HT-29 (cell line): ENCODE measurements at places on chromosomes 12 and 14.
A peak's percentile ranks its signal among the peaks of the same experiment; 100 is the strongest.

- DNase-seq = no peak
These were observed 9.1 kb downstream of the PHLDA1 start for GRCh38 chr12:76022506-76022905.

DNA sequence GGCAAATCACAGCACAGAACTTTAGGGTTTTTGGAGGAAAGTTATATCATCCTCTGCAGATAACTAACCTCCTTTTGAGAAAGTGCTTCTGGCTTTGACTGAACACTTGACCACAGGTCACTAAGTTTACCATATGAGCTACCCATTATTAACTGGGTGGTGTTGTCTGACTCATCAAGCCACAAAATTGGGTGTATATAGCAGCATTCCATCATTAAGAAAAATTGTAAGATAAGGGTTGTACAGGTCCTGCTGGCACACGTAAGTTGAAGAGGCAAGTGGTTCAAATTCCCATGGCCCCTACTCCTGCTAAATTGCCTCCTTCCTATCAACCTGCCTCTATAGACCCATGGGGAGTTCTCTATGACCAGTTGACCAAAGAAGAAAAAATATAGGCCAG is 39.5 kb downstream of the L2HGDH start:
- DNase-seq = no peak

DNA sequence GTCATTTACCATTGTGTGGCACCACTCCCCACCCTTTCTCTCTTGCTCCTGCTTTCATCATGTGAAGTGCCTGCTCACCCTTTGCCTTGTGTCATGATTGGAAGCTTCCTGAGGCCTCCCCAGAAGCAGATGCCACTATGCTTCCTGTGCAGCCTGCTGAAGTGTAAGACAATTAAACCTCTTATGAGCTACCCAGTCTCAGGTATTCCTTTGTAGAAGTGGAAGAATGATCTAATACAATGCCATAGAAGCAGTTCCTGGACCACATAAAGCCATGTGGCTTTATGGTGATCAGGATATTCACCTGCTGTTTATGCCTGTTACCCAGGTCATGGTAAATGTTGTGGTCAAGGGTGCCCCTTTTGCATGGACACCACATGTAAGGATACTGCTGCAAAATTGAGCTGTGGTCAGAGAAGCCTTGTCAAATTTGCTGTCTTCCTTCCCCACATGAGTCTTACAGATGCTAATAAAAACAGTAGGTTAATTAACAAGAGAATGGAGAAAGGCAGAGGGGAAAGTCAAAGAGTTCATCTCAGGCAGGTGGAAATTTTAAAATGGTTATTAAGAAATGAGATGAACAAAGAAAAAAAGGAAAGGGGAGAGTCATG is 112.8 kb upstream of the IFNG-AS1 start:
- DNase-seq = no peak

DNA sequence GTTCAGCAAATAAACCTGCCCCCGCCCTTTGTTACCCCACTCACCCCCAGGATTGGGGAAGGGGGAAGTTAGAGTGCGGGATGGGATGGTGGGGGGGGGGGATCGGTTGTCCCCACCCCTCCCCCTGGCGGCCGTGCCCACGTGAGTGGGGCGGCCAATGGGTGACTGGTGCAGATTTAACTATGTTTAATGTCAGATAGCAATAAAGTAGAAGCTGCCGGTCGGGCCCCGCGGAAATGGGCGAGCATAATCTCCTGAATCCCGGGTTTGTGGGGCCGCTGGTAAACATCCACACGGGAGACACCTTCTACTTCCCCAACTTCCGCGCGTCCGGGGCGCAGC is at the start of gene HOXC12:
TSS of gene HOXC12 (plus strand) at position 210 of the 342 bp plus-strand sequence. CDS start at position 237, 27 bp downstream.
- no peak for DNase-seq

GRCh38 chr12:89162589-89163261 is 189.6 kb downstream of the DUSP6 start:
- DNase-seq = no peak

GRCh38 chr14:74417201-74417600 is 8.8 kb downstream of the SYNDIG1L start:
- DNase-seq = no peak

GRCh38 chr12:120554678-120555077 is 20.5 kb downstream of the RNF10 start:
- DNase-seq = no peak

- no peak for DNase-seq
These were observed 317.0 kb upstream of the TMPO start for GRCh38 chr12:98198261-98198982.

DNA sequence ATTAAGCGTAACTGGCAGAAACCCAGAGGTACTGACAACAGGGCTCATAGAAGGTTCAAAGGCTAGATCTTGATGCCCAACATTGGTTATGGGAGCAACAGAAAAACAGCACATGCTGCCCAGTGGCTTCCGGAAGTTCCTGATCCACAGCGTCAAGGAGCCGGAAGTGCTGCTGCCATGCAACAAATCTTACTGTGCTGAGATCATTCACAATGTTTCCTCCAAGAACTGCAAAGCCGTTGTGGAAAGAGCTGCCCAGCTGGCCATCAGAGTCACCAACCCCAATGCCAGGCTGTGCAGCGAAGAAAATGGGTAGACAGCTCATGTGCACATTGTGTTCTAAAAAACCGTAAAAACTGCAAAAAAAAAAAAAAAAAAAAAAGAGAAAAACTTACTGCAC is 192.3 kb downstream of the MON2 start:
- DNase-seq = no peak

GRCh38 chr12:53543539-53543938 is 36.3 kb upstream of the NPFF start:
- DNase-seq = peak; percentile 73

GRCh38 chr12:24246376-24246775 is 296.9 kb upstream of the SOX5 start:
- no peak for DNase-seq

GRCh38 chr14:44914849-44915248 is 46.9 kb downstream of the KLHL28 start:
- DNase-seq = no peak

- DNase-seq = no peak
These were observed 67.2 kb upstream of the HMGA2 start for GRCh38 chr12:65756956-65757511.

DNA sequence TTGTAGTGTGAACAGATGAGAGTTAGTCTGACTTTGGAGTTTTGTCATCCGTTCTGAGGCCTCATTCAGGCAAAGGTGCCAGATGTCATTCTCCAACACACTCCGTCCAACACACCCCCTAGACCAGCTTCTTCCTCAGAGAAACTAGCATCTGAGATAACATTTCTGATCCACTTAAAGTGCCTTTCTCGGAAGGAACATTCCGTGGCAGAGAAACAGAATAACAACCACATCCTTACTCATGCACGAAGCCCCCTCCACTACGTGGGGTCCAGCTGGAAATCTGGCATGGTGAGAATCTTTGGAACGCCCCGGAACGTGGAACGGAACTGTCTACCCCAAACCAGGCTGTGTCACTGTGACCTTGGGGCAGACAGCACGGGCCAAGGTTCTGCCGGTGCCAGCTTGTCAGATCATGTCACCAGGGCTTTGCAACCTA is 17.0 kb upstream of the BCL7A start:
- DNase-seq = no peak

DNA sequence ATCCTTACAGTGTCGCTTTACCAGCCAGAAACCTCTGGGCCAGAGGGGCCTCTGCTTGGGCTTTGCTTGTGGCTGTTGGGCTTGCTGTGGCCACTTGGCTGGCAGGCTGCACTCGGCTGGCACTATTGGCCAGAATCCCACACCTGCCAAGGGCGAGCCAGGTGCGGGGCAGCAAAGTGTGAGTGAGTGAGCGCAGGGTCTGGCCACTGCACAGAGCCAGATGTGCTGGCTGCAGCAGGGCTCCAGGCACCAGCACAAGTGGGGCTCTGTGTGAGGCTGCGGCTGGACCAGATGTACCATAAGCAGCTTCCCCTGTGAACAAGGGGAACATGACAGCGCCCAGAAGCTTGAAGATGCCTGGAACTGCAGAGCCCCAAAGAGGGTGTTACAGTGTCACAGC is 33.5 kb upstream of the ARID2 start:
- DNase-seq = no peak

GRCh38 chr14:67237591-67237990 is 3.6 kb upstream of the PALS1 start:
- DNase-seq = no peak

DNA sequence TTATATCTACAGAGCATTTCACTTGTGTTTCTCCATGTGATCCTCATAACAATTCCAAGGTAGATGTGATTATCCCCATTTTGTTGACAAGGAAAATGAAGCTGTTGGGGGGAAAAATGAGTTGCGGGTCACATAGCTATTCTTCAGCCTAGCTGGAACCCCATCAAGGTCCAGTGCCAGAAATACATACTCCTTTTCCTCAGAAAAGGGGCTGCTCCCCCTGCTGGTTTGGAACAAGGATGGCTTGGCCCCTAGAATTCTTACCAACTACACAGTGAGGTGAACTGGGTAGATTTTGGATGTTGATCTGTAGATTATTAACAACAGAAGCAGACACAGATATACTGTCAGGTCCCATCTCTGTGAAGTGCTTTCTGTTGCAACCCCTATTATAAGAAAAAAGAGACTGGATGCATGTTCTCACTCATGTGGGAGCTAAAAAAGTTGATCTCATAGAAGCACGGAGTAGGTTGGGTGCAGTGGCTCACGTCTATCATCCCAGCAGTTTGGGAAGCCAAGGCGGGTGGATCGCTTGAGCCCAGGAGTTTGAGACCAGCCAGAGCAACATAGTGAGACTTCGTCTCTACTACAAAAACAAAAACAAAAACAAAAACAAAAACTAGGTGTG is 8.9 kb downstream of the IKZF4 start:
- DNase-seq = peak; percentile 74

- DNase-seq = no peak
These were observed 255.2 kb upstream of the DDHD1 start for GRCh38 chr14:53408175-53408879.

- DNase-seq = no peak
These were observed 2.5 kb upstream of the ALDH2 start for GRCh38 chr12:111764120-111764821.

- DNase-seq = no peak
These were observed 115.1 kb upstream of the SLC38A2 start for GRCh38 chr12:46487567-46488131.

GRCh38 chr12:84843593-84844144 is 68.9 kb downstream of the SLC6A15 start:
- no peak for DNase-seq

- DNase-seq = peak; percentile 51
These were observed 76.1 kb downstream of the STON2 start for GRCh38 chr14:81324011-81324410.

GRCh38 chr14:100535287-100536120 is 51.7 kb downstream of the BEGAIN start:
- DNase-seq = no peak

DNA sequence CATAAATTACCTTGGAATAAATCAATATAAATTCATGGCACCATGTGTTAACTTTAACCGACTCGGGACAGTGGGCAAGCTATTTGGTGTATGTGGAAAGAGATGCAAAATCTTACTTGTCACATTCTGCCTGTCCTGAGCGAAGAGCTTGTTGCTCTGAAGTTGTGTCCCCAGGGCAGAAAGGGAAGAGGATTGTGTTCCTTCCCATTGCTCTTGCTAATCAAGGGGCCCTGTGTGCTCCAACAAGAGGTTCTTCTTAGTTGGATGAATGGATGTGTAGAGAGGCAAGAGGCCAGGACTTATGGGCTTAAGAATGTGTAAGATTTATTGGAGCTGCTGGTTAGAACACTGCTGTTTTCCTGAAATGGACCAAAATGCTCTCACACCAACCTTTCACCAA is 36.5 kb upstream of the FRS2 start:
- no peak for DNase-seq

DNA sequence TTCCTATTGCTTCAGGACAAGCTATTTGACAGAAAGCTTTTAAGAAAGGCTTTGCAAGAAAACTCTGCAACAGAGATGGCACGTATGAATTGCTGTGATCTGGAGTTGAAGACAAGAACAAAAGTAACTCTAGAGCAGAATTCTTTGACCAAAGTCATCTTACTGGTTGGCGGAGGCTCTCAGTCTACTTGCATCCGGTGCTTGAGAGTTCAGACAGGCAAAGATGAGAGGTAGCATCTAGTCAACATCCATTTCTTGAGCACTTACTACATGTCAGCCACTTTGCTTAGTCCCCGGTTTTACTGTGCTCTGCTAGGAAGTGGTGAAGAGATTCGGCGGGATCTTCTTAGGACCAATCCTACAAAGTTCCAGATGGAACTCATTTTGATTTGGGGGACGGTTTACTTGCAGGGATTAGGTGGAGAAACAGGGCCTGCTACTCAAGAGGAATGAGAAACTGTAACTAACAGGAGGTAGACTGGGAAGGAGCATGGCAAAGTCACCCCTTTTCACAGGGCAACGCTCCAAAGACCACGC is 404 bp upstream of the CCDC91 start:
- no peak for DNase-seq

DNA sequence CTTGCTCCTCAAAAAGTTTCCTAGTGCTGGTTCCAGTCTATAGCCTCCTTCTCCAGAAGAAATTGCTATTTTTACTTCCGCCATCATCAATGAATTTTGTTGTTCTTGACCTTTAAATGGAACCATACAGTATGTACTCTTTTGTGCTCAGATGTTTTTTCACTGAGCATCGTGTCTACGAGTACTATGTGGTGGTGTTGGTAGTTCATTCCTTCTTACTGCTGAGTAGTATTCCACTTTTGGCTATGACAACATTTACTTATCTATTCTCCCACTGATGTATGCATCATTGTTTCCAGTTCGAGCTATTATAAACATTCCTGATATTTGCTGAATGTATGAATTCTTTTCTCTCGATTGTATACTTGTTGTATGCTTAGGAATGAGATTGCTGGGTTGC is 28.6 kb downstream of the SLC2A14 start:
- DNase-seq = no peak

- DNase-seq = no peak
These were observed 7.2 kb upstream of the ANKRD9 start for GRCh38 chr14:102516531-102517391.

DNA sequence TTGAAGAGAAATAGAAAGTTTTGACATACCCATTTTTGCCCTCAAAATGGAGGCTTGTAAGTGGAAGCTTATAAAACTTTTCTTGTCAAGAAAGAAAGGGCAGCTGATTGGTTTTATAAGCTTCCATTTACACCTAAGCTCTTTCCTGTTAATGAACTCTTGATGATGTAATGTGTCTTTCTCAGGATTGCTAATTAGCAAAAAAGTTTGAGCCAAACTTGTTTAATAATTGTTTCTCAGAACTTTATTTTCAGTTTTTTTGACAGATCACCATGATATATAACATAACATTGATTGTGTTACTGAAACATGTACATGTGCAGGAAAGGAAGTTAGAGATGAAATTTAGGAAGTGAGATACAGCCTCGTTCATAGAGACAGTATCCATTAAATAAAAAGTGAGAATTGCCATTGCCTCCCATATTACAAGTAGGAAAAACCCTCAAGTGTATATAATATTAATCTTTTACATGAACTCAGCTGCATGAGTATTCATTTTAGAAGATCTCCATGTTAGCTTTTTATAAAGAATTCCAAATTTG is 26.8 kb downstream of the RIC8B start:
- no peak for DNase-seq
